Activated CD4-positive, alpha-beta memory T cell treated with anti-CD3 and anti-CD28 coated beads for 36 hours (primary cell): ENCODE measurements at places on chromosomes 1 and 21. TPM values are rescaled to one million over a fixed set of nuclear protein-coding genes. Genes with fewer than 3 reads are reported as not detected.

The DISP1 gene
- total RNA-seq = 1.1 TPM

- H3K27ac ChIP-seq = no peak overlapping the region
- peaks cover 28% of the 10 kb centered on the region for H3K27me3 ChIP-seq
- H3K4me1 ChIP-seq = peaks cover 5% of the 10 kb centered on the region
- no peak overlapping the region for H3K4me3 ChIP-seq
- no peak for DNase-seq
- no peaks in the 10 kb centered on the region for H3K36me3 ChIP-seq
Observed at GRCh38 chr1:1424707-1425106, 3.6 kb upstream of the ANKRD65 start.

DNA sequence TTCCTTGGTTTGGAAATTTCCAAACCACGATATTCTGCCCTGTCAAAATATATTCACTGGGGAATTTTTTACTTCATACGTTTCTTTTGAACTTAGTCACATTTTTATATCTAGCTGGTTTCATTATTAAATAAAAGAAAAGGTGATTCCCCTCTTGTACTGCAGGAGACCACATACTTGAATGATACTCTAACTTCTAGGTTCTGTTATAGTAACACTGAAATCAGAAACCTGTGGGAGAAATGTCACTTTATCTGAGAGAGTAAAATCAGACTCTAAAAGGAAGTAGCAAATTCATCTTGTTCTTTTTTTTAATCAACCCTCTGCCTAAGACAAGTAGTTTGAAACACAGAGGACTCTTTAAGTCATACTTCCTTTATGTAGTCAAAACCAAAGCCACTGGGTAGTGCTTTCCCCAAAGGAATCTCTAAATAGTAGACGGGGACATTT, 34.4 kb downstream of the MRPL39 start:
- peak overlapping the region; percentile 89 for H3K27ac ChIP-seq
- peaks cover 78% of the 10 kb centered on the region for H3K4me1 ChIP-seq
- peak overlapping the region; percentile 68 for H3K4me3 ChIP-seq
- H3K36me3 ChIP-seq = peaks cover 86% of the 10 kb centered on the region

- H3K4me1 ChIP-seq = peaks cover 56% of the 10 kb centered on the region
- H3K4me3 ChIP-seq = no peak overlapping the region
- H3K27me3 ChIP-seq = no peaks in the 10 kb centered on the region
- H3K27ac ChIP-seq = no peak overlapping the region
Observed at GRCh38 chr1:166870584-166870983, 5.5 kb downstream of the TADA1 start.

- H3K27ac ChIP-seq = no peak overlapping the region
- DNase-seq = no peak
- no peaks in the 10 kb centered on the region for H3K36me3 ChIP-seq
- no peak overlapping the region for H3K4me3 ChIP-seq
Observed at GRCh38 chr1:172320733-172321132, 99.8 kb upstream of the C1orf105 start.

The NBPF4 gene
- not detected for total RNA-seq

- H3K27me3 ChIP-seq = peaks cover 23% of the 10 kb centered on the region
- no peak overlapping the region for H3K4me3 ChIP-seq
- no peak overlapping the region for H3K27ac ChIP-seq
- DNase-seq = no peak
Observed at GRCh38 chr1:29623501-29623900, 387.2 kb downstream of the PTPRU start.

DNA sequence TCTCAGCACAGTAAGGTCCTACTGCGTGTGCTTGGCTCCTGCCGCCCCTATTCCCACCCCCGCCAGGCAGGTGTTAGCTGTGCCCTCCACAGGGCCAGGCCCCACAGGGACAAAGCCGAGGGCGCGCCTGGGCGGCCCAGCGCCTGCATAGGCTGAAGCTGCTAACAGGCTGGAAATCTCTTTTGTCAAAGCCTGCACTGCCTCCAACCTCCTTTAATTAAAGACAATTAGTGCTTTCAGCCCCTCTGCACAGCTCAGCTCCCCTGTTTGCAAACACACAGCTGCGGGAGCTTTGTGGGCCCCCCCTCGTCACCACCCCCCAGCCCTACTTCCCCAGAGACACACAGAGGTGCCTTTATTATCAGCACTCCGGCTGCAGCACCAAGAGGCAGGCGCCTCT, 95.9 kb downstream of the EPHB2 start:
- H3K4me3 ChIP-seq = no peak overlapping the region
- H3K4me1 ChIP-seq = no peaks in the 10 kb centered on the region
- H3K27ac ChIP-seq = no peak overlapping the region
- peaks cover 4% of the 10 kb centered on the region for H3K27me3 ChIP-seq
- H3K36me3 ChIP-seq = no peaks in the 10 kb centered on the region

The RNU1-4 gene
- total RNA-seq = 1,390 TPM

- peaks cover 14% of the 10 kb centered on the region for H3K4me1 ChIP-seq
- H3K4me3 ChIP-seq = peak overlapping the region; percentile 80
- H3K27me3 ChIP-seq = peaks cover 41% of the 10 kb centered on the region
- no peaks in the 10 kb centered on the region for H3K36me3 ChIP-seq
Observed at GRCh38 chr1:93446837-93447451, 974 bp upstream of the FNBP1L start.

GRCh38 chr1:176717066-176717750, 254.2 kb downstream of the PAPPA2 start:
- DNase-seq = no peak
- H3K36me3 ChIP-seq = no peaks in the 10 kb centered on the region
- H3K4me1 ChIP-seq = no peaks in the 10 kb centered on the region
- H3K27ac ChIP-seq = no peak overlapping the region
- peaks cover 2% of the 10 kb centered on the region for H3K27me3 ChIP-seq

The NHLH1 gene
- 0.45 TPM for total RNA-seq

- H3K36me3 ChIP-seq = no peaks in the 10 kb centered on the region
- H3K27me3 ChIP-seq = no peaks in the 10 kb centered on the region
- no peak overlapping the region for H3K27ac ChIP-seq
- DNase-seq = no peak
- H3K4me1 ChIP-seq = no peaks in the 10 kb centered on the region
Observed at GRCh38 chr1:8572106-8572505, 245.3 kb downstream of the RERE start.

DNA sequence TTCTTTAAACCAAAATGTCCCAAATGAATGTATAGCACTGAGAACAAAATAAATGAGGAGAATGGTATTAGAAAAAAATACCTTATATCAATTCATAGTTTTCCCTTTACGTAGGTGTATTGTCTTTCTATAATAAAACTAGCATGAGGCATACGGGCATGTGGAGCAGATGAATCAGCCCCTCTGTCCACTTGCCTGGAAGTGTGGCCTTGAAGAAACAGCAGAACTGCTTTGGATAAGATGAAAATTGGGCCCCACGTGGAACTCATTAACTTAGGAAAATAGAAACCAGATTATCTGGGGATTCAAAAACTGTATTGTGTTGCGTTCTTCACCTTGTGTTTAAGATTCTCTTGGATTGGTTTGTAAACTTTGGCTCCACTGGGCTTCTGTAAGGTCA, 356.8 kb upstream of the B3GALT2 start:
- no peaks in the 10 kb centered on the region for H3K27me3 ChIP-seq
- no peak for DNase-seq
- H3K36me3 ChIP-seq = no peaks in the 10 kb centered on the region
- no peak overlapping the region for H3K27ac ChIP-seq
- H3K4me3 ChIP-seq = no peak overlapping the region
- H3K4me1 ChIP-seq = peaks cover 57% of the 10 kb centered on the region

DNA sequence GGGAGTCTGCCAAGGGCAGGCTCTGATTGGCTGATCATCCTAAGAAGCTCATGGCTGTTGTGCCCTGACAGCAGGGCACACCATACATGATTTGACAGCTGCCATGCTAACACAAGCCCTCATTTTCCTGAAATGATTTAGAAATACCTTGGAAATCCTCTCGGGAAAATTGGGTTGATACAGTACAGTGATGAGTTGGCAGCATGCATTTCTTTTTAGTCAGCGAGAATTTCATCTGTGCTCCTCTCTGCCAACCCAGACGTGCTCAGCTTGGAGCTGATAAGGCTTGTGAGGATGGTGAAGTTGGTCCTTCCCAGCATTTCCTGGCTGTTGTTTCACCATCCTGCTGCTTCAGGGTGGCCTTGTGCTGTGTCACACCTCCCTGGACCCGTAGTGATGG, 22.6 kb upstream of the KCNQ4 start:
- no peaks in the 10 kb centered on the region for H3K27me3 ChIP-seq
- no peak overlapping the region for H3K27ac ChIP-seq
- no peak overlapping the region for H3K4me3 ChIP-seq
- H3K4me1 ChIP-seq = peaks cover 32% of the 10 kb centered on the region
- no peak for DNase-seq
- peaks cover 41% of the 10 kb centered on the region for H3K36me3 ChIP-seq

The CLCA4 gene
- not detected for total RNA-seq

- H3K27me3 ChIP-seq = no peaks in the 10 kb centered on the region
- no peak overlapping the region for H3K4me3 ChIP-seq
- H3K27ac ChIP-seq = no peak overlapping the region
- no peak for DNase-seq
Observed at GRCh38 chr1:239139801-239140200, 246.6 kb upstream of the CHRM3 start.

DNA sequence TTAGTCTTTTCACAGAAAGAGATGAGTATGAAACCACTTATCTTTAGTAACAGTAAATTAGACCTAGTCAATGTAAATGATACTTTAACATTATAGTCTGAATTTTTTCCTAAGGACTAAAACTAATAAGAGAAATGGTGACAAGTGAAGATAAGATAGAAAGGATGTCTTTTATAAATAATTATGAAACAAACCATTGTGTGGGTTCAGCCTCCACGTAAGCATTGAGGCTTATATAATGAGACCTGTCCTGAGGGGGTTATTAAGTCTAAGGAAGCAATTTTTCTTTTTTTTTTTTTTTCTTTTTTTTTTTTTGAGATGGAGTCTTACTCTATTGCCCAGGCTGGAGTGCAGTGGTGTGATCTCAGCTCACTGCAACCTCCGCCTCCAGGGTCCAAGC, 55.8 kb downstream of the UROD start:
- H3K27me3 ChIP-seq = no peaks in the 10 kb centered on the region
- no peak overlapping the region for H3K27ac ChIP-seq
- H3K36me3 ChIP-seq = no peaks in the 10 kb centered on the region
- no peak for DNase-seq
- H3K4me1 ChIP-seq = no peaks in the 10 kb centered on the region

The CYP4A11 gene
- not detected for total RNA-seq

DNA sequence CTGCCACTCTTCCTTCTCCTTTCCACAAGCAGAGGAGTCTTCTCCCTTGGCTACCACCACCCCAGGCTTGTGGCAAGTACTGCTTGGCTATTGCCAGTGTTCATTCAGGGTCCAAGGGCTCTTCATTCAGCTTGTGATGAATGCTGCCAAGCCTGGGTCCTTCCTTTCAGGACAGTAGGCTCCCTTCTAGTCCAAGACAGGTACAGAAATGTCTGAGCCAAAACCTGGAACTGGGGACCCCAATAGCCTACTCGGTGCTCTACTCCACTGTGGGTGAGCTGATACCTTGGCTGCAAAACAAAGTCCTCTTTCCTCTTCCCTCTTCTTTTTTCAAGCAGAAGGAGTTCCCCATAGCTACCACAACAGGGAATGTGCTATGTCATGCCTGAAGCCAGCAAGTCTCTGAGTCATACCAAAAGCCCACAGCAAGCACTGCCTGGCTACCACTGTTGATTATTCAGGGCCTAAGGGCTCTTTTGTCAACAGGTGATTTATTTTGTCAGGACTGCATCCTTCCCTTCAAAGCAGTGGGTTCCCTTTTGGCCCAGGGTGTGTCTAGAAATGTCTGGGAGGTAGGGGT, 268.9 kb downstream of the HHAT start:
- H3K27ac ChIP-seq = no peak overlapping the region
- no peak overlapping the region for H3K4me3 ChIP-seq
- H3K36me3 ChIP-seq = peaks cover 5% of the 10 kb centered on the region
- H3K27me3 ChIP-seq = peaks cover 3% of the 10 kb centered on the region
